IMR-90 (cell line): ENCODE measurements at places on chromosomes 3 and 15. TPM values are rescaled to one million over a fixed set of nuclear protein-coding genes. Genes with fewer than 3 reads are reported as not detected.

The RTP3 gene
- 0.18 TPM in 1 of 2 replicates, not detected in the other for total RNA-seq

DNA sequence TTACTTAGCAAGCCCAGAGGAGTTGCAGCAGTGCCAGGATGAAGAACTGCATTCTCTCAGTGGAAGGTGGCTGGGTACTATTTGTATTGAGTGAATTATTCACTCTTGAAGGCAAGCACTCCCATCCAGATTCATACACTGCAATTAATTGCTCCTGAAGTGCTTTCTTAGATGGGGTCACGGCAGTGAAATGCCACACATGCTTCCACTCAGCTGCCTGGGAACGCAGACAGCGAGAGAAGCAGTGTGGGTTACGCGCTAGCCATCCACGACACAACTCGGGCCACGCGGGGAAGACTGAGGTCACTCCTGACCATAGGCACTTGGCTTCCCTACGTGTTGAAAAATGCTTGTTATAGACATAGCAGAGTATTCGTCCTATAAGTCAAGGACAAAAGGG, 30.8 kb upstream of the LMCD1 start:
- H3K36me3 ChIP-seq, result no peaks in the 10 kb centered on the region
- no peak overlapping the region for H3K4me3 ChIP-seq
- no peak for DNase-seq
- H3K27ac ChIP-seq, result no peak overlapping the region
- H3K4me1 ChIP-seq, result no peaks in the 10 kb centered on the region

- DNase-seq, result no peak
- no peaks in the 10 kb centered on the region for H3K36me3 ChIP-seq
- H3K4me1 ChIP-seq, result no peaks in the 10 kb centered on the region
- no peak overlapping the region for H3K27ac ChIP-seq
- H3K27me3 ChIP-seq, result no peaks in the 10 kb centered on the region
These were observed 812.3 kb downstream of the NSUN3 start for GRCh38 chr3:94875149-94875548.

The NR2E3 gene
- total RNA-seq, result under 0.01 and 0.56 TPM in 2 replicates

DNA sequence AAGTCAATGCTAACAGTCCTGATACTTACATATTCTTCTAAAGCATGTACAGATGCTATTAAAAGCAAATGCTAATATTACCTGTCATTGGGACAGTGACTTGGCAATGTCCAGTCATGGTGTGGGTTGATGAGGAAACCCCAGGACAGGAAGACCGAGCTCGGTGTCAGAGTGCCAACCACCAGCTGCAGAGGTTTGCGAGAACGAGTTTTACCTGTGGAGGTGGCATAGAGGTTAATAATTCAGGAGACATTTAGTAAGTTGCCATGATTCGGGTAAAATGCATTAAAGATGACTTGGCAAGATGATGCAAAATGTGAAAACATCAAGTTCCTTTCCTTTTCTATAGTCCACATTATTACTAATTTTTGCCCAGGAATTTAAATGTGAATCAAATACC, 94.5 kb downstream of the ABI3BP start:
- no peaks in the 10 kb centered on the region for H3K36me3 ChIP-seq
- no peak overlapping the region for H3K27ac ChIP-seq
- no peak for DNase-seq
- H3K4me3 ChIP-seq, result no peak overlapping the region
